Mesenteric fat pad (tissue), 1 donor: ENCODE measurements at places on chromosomes 16 and 17.
A peak's percentile ranks its signal among the peaks of the same experiment; 100 is the strongest.

DNA sequence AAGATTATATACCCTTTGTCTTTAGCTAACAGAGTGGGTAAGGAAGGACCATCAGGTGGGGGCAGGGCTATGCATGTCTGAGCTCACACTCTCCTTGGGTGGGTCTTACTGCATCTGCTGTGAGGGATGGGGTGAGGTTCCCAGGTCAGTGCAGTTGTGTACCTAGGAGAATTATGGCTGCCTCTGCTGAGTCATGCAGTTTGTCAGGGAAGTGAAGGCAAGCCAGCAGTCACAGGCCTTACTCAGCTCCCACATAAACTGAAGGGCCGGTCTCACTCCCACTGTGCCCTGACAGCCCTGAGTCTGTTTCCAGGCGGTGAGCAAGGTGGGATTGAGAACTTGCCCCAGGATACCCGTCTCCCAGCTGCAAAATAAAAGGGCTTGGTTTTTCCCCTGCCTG lies 328.6 kb downstream of the MAP2K6 start:
- no peak for DNase-seq

DNA sequence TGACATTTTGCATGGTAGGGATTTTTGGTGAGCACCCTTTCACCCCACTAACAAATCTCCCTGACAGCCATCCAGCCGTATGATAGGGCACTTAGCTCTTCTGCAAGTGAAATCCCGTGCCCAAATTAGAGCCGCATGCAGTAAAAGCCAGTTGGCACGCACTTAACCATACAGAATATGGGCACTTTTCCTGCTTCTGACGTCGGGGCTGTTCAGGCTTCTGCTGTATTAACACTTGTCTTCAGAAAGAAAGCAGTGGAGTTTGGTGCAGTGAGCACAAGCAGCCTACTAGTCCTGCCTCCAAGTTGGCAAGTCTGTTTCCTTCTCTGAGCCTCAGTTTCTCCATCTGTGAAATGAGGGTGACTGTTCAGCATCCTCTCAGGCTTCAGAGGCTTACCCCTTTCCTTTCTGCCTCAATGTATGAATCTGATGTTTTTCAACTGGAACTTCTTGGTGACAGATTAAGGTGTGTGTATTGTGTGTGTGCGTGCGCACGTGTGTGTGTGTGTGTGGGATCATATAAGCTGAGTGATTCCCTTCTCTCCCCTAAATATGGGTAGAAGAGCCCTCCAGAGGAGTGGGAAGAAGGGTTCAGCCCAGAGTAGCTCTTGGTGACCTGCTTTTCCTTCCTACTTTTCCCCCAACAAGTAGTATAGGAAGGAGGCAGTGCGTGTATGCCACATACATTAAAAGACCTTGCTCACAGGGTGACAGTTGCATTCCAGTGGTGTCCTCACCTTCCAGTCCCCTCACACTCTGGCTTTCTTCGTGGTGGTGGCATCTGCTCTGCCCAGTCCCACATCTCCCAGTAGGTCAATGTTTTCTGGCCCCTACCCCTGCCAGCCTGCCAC lies 19.0 kb downstream of the IGF2BP1 start:
- DNase-seq = no peak

DNA sequence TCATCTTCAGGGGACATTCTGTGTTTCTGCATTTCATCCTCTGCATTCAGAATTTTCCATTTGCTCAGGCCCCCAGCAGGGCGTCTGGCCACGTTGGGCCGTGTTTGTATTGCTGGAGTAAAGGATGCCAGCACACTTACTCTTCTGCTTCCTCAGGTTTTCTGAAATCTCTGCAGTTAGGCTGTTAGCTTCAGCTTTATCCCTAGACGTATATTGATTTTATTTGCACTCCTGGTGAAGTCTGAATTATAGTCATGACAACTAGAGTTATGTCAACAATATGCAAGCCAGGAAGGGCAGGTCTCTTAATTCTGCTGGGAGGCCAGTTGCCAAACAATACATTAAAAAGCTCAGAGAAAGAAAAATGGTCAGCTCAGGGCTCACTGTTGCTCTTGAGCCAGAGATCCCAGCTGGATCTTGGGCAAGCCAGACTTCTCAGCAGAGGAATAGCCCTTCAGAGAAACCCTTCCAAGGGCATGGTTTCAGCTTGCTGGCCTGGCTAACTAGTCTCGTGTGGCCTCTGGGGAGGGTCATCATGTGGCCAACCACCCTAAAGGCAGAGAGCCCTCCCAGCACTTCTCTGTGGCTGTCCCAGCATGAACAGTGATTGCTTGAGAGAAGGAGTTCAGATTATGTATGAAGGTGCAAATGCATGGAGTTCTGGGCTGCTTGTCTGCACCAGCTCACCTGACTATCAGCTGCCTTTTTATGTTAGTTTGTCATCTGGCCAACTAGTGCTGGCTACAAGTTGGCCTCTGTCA lies 110.2 kb upstream of the CACNG5 start:
- peak; percentile 51 for DNase-seq

GRCh38 chr17:8631554-8631877 lies 991 bp upstream of the MYH10 start:
- no peak for DNase-seq

DNA sequence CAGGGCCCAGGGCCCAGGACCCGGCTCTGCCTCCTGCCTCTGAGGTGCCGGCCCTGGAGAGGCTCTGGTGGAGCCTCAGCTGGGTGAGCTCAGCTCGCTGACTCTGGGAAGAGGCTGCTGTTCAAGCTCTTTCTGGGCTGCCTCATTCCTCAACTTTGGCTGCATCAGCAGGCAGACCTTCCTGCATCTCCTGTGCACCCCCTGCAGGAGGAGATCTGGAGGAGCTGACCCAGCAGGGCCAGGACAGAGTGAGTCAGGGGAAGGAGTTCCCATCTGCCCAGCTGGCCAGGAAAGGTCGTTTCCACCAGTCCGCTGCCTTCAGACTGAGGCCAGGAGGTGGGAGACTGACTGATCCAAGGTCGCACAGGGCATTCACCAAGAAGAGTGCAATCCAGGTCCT lies 10.7 kb downstream of the CRHR1 start:
- no peak for DNase-seq

DNA sequence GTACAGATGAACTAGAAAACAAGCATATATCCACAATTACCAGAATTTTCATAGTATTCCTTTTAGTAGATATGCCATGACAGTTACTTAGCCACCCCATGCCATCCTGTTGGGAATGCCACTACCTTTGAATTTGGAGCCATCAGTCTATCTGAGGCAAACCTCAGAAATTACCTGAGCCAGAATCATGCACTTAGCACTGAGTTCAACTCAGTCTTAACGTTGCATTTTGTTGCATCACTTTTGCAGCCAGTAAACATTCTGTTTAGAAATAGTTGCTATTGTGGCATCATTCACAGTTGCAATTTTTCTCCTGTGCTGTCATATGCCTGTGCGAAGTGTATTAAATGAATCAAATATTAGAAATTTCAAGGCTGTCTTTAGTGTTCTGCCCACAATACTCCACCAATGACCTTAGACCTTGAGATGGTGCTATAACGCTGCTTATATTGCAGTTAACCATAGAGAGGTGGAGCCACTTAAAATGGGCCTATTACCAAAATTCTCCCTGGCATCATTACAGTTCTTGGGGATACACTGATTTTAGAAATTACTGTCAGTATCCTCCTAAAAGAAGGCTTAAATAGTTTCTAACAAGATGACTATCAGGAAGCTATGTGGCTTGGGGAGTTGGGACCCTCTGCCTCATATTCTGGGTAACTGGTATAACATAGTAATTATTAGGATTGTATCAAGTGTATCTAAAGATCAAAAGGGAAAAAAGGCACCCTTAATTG lies 11.1 kb downstream of the PTRH2 start:
- DNase-seq = no peak

DNA sequence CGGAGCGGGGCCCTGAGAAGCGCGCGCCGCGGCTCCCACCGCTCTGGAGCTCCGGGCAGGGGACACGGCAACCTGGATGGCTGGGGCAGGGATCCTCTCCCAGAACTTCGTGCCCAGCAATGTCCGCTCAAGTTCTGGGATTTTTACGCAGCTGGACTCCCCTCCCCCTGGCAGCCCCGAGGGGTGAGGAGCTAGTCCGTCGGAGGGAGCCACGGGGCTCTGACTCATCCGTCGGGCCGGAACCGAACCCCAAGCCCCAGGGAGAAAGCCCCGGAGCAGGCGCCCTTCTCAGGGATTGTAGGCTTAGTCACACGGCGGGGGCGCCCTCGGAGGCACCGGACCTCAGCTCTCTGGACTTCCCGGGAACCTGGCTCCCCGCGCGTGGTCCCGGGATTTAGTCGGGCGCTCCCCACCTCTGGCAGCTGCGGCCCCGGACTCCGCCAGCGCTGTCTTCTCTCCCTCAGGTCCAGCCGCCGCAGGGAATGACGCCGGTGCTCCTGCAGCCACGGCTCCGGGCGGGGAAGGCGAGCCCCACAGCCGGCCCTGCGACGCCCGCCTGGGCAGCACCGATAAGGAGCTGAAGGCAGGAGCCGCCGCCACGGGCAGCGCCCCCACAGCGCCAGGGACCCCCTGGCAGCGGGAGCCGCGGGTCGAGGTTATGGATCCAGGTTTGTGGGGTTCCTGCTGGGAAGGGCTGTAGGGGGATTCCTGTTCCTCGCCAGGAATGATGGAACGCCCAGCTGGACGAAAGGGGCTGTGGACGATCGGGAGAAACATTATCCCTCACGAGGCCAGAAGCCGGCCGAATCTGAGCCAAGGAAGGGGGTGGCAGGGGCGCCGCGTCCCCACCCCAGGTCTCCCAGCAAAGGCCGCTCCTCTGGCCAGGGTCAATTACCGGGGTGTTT lies 830 bp downstream of the SPHK1 start:
- DNase-seq = peak; percentile 93

- no peak for DNase-seq
These were observed 134.7 kb downstream of the RBFOX3 start for GRCh38 chr17:79476074-79476652.
